ENCODE measurements at places on chromosomes 1 and 21.

DNA sequence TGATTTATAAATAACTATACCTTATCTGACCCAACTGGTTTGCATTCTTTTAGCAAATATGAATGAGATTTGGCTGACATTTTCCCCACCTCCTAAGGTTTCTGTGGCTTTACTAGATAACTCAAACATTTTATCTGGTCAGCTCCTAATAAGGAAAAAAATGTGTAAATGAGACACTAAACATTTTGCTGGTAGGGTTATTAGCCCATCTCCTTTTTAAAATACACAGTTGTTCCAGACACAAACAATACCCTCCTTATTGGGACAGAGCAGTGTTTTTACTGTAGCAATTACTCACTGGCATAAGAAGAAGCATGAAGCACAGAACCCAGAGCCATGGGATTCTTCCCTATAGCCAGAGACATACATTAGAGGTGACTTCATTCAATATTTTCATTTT, 53.8 kb upstream of the NUF2 start:
- no peak for DNase-seq

- peak; percentile 56 for DNase-seq
Observed at GRCh38 chr21:46229133-46229922, 754 bp upstream of the LSS start.

DNA sequence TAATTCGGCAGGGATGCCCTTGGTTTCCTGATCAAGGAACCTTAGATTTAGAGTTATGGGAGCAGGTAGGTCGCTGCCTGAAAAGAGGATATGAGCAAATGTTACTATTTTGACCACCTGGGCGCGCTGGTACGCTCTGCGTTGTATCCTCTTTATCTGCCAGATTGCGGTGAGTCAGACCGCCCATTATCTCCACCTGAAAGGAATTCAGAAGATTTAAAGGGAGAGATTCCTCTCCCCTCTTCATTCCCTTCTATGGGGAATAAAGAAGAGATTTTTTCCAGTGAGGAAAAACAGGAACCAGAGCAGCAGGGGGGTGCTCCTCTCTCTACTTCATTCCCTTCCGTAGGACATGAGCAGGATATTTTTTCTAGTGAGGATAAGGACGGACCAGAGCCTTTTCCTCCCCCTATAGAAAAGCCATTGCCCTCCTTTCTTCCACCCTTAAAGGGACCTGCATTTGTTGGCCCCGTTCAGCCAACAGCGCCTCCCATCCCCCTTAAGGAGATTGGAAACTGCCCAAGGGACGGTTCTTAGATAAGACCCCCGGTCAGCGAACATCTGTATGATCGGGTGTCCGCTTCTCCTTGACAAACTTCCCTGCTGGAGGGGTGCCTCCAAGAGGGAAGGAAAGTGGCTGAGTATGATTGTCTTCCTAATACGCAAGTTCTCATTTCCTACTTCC, 34.1 kb downstream of the CLCA1 start:
- no peak for DNase-seq

DNA sequence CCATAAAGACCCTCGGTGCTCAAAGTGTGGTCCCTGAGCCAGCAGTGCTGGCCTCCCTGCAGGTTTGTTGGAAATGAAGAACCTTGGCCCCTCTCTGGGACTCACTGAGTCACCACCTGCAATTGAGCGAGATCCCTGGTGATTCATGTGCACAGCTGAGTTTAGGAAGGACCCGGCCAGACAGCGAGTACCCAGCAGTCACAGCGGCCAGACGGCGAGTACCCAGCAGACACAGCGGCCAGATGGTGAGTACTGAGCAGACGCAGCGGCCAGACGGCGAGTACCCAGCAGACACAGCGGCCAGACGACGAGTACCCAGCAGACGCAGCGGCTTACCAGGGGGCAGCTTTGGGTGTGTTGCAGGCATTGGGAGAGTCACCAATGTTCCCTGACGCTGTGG, 123.8 kb downstream of the PRDM16 start:
- no peak for DNase-seq

GRCh38 chr1:61322769-61323168, 240.4 kb downstream of the NFIA start:
- no peak for DNase-seq

DNA sequence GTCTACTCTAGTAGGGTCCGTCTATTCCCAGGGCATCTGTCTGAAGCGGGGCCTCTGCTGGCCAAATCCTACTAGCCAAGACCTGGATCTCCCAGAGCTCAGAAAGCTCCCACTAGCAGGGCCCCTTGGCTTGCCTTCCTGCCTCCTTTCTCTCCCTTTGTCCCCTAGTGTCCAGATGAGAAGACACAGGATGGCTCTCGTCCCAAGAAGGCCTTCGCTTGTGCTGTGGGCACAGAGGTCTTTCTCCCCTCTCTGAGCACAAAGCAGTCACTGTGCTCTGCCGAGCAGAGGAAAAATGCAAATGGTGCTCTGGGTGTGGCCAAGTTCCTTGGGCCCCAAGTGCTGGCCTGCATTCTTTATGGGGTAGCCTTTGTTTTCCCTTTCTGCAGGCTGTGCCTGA, 13.0 kb upstream of the GPR137B start:
- DNase-seq = no peak

- no peak for DNase-seq
Observed at GRCh38 chr1:184075055-184076029, 23.8 kb downstream of the TSEN15 start.

DNA sequence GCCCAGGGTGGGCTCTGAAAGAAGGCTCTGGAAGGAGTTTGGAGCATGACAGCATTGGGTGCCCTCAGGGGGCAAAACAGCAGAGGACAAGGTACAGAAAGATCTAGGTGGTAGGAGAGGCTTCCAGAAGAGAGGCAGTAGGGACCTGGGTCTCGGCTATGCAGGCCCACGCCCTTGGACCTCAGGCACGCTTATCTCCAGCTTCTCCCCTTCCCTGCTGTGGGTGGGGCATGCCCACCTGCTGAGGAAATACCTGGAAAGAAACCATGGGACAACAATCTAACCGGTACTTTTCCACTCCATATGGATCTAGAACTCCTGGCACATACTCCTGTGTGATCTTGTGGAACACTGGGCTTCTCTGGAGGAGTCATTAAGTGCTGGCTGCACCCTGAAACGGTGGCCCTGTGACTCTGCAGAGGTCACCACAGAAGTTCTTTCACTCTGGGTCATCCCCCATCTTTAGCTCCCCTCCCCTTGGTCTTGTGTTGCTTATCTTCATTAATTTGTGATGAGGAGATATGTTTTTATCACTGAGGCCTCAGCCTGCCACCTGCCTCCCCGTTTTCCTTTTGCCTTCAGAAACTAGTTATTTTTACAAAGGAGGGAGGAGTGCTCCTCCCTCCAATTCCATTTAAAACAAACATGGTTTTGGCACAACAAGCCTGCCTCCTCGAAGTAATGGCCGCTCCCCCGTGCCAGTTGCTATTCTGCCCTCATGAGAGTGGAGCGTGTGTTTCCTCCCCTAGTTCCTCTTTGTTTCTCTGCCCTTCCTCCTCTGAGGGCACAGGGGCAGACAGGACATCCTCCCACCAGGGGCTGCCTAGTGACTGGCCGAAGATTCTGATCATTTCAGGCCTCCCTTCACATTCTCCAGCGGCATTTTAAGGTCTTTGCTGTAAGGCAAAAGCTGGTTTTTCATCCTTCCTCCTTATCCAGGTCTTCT, 78.0 kb upstream of the ATP5PO start:
- no peak for DNase-seq

GRCh38 chr1:74481607-74482006, 30.8 kb downstream of the LRRC53 start:
- no peak for DNase-seq

- DNase-seq = no peak
Observed at GRCh38 chr1:98327220-98327861, 334.2 kb upstream of the SNX7 start.

GRCh38 chr1:210360852-210361477, 32.3 kb downstream of the HHAT start:
- DNase-seq = no peak

GRCh38 chr21:25944672-25945213, 210.0 kb downstream of the GABPA start:
- DNase-seq = no peak

DNA sequence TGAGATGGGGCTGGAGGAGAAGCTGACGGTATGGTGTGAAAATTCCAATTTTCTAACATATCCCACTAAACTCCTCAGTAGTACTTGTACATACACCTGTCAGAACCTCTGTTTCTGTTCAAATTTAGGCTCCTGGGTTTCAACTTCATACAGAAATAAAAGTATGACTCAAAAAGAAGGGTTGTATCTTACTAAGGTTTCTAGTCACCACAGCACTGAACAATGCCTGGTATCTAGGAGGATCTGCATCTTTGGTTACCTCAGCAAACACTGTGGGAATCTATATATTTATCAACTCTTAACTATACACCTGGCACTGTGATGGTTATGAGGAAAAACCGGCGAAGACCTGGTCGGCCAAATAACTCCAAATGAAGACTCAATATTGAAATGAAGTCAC, 13.8 kb downstream of the RBM34 start:
- DNase-seq = no peak

DNA sequence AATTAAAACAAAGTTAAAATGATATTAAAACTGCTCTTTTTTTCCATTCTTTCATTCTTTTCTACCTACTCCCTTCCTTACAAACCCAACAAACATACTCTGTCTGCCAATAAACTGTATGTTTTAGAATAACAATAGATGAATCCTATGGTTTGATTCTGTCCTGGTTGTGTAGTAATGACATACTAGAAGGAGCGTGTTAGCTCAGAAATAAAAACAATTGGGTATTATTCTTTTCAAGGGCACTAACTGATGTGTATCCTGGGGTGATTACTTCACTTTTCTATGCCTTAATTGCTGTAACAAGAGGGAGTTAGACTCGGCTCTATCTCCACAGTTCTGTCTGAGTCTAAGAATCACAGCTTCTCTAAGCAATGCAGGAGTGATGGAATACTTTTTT, 194.4 kb downstream of the GIPC2 start:
- DNase-seq = no peak

DNA sequence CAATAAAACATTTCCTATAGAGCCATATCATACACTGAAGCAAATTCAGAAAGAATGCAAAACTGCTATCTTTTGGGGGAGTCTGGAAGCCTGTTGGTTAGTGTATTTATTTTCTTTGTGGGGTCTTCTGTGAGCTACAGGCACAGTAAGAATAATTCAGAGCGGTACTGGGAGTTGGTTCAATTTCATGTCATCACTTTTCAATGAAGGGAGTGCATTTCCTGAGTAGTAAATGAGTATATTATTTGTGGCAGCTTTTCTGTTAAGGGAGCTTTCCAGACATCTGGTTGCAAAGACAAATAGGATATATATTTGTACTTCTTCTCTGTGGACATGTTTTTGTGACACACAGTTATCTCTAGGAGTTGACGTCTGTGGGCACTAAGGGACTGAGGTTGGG, 130.6 kb downstream of the HUNK start:
- DNase-seq = no peak

DNA sequence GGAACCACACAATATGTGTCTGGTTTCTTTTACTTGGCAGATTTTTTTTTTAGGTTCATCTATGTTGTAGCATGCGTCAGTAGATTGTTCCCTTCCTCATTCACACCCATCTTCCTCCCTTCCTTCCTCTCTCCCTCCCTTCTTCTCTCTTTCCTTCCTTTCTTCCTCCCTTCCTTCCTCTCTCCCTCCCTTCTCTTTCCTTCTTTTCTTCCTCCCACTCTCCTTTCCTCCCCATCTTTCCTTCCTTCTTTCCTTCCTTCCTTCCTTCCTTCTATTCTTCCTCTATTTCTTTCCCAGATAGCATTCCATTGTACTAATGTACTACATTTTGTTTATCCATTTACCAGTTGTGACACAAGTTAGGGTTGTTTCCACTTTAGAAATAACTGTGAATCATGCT, 218.0 kb downstream of the RGS7 start:
- no peak for DNase-seq

DNA sequence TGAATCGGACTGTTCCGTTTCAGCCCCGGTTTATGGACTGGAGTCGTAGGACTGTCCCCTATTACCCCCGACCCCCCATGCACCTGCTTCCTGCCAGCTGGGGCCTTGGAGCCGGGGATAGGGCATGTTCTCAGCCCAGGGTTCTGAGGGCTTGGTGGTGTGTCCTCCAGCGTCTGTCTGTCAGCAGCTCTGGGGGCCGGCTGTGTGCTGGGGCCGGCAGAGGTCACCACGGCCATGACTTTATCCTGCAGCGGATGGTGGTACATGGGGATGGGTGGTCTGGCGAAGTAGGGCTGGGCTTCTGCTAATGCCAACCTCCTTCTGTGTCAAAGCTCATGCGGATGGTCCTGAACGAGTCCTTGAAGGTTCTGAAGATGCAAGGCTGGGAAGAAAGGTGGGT, 5.5 kb downstream of the RRP1 start:
- no peak for DNase-seq

DNA sequence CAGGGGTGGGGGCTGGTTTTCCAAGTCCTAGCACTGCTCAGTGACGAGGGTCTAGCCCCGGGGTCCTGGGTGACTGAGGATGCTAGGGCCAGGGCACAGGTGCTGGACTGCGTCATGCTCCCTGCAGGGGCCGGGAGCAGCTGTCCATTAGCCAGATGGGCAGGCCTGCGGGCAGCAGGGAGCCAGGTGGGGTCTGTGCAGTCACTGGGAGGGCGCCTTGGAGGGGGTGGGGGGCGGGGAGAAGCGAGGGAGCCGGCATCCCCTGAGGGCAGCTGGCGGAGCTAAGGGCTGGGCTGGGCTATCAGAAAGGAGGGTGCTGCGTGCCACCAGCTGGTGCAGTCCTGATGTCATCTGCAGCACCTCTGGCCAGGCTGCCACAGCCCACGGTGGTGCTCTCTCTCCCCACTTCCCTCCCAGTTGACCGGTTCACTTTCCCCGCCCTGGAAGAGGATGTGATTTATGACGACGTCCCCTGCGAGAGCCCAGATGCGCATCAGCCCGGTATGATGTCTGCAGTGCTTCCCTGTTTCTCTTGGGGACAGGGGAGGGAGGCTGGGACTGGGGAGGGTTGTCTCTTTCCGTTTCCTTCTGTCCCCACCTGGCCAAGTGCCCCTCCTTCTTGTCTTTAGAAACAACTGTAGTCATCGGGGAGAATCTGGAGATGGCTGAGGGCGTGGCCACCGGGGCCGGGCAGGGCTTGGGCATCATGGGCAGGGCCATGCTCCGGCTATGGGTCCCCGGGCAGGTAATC, 63.8 kb downstream of the ARHGEF10L start:
- DNase-seq = no peak

DNA sequence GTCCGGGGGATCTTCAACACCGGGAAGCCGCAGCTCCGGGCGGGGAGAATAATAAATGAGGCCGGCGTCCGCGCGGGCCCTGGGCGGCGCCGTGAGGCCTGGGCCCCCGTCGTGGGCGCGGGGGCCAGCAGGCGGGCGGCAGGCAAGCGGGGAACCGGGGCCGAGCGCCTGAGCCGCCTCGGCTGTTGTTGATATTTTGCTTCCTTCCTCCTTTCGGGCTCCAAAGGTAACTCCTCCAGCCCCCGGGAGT, at the start of gene MEF2D:
Gene MEF2D, minus strand, starts transcription at position 233 of the 250 bp plus-strand sequence. CDS start 17,483 bp downstream, outside the sequence.
- DNase-seq = no peak

DNA sequence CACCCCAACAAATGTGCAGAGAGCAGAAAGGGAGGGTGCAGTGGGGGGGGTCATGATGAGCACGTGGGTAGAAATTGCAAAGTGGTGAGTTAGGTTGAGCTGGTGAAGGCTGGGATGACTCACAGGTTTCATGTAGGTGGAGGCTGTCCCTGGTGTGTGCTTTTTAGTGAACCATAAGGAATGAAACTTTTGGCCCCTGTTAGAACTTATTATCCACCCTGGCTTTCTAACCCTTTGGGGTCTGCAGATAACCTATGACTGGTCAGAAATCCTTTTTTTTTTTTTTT, 46.9 kb downstream of the DOP1B start:
- no peak for DNase-seq

Data from progenitor cell of endocrine pancreas (in vitro differentiated cells).